ENCODE measurements at places on chromosomes 2 and 18.

DNA sequence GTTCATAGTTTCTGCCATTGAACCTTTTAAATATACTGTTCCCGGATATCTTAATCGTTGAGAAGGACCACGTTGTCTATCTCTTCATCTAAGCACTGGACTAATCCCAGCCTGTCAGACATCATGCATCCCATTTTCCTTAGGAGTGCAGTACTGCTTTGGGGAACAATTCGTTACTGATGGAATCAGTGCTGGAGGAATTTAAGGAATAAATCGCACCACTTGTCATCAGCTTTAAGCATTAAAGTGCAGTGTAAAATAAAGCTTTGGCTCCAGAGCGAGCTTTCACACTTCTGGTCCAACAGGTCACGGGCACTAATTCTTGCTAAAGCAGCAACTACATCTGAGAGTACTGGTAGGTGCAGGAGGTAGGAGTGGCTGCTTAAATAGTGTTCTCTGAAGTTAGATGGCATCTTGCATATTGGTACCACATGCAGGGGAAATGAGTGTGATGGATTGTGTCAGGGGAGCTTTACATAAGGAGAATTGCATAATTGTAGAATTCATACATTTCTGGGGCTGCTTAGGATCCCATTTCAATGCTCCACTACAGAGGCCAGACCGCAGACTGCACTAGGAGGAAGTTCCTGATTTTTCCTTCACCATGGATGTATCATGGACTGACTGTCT lies 105.7 kb upstream of the RASGRP3 start:
- no peak for DNase-seq

DNA sequence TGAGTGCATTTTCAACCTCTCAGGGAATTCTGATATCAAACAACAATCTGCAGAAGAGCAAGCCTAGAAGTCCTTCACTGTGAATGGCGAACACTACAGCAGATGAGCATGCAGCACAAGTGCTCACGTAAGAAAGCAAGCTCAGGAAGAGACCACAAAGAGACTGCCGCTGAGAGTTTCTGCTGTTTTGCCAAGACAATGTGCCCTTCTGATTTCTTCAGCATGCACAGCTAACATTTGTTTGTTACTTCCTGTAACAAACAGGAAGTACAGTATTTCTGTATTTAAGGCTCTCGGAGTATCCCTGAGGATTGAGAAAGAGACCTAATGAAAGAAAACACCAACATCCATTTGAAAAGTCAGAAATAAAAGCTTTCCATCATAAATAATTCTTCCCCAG lies 45.9 kb downstream of the MBOAT2 start:
- DNase-seq, result no peak

DNA sequence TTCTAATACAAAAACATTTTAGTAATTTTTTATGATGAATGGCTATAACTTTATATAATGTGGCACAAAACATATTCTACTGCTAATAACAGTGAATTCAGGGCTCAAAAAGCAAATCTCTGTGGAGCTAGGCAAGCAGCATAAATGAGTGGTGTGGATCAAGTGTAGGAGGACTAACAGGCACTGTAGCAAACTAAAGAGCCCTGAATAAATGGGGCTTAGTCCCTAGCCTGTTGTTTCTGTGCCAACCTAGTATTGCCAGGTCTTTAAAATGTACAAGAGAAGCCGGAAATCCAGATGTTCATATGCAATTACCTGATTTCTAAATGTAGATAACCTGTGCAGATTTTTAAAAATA lies 18.5 kb downstream of the REL start:
- DNase-seq, result no peak

DNA sequence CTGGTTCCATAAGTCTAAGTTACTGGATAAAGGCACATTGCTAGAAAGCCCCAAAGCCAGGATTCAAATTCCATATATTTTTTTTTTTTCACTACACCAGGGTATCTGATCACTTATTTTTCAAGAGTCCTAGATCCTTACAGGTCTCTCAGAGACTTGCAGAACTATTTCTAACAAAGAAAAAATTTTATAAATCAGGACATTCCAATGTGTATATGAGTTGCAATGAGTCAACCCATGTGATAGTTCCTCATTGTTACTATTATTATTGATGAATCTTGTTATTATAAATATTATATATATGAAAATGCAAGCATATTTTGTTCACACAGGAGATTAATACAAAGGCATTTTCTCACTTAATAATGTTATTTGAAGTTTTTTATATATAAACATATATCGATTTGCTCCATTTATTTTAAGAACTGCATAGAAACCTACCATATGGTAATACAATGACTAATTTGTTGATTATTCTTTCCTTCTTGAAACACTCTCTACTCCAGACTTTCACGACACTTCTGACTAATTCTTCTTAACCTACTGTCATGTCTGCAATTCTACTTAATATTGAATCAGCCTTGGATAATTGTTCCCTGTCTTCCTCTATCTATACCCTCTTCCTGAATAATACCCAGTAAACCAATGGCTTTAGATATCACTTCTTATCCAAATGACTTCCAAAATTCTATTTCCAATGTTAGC lies 968.4 kb upstream of the NRXN1 start:
- no peak for DNase-seq

- DNase-seq, result no peak
These were observed 12.7 kb downstream of the INPP1 start for GRCh38 chr2:190355968-190356644.

GRCh38 chr2:67565761-67566160 lies 168.6 kb downstream of the ETAA1 start:
- DNase-seq, result no peak

GRCh38 chr2:61006486-61007105 lies 10.9 kb upstream of the PEX13 start:
- DNase-seq, result no peak

- DNase-seq, result no peak
These were observed 390.1 kb upstream of the TRIB2 start for GRCh38 chr2:12326449-12327190.

DNA sequence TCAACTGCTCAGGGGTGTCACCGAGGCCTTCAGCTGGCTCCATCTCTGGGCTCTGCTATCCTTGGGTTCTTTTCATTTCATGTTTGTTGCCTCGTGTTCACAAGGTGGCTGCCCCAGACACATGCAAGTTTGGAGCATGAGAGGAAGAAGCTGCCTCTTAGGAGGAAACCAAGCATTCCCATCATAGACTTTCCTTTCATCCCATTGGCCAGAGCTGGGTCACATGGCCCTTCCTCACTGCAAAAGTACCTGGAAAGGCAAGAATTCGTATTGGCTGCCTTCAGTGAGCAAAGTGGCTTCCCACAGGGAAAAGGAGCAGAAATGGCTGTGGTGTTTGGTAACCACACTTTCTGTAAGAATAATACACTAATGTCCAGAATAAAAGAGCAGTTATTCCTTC lies 155.7 kb upstream of the RAB12 start:
- DNase-seq, result no peak

DNA sequence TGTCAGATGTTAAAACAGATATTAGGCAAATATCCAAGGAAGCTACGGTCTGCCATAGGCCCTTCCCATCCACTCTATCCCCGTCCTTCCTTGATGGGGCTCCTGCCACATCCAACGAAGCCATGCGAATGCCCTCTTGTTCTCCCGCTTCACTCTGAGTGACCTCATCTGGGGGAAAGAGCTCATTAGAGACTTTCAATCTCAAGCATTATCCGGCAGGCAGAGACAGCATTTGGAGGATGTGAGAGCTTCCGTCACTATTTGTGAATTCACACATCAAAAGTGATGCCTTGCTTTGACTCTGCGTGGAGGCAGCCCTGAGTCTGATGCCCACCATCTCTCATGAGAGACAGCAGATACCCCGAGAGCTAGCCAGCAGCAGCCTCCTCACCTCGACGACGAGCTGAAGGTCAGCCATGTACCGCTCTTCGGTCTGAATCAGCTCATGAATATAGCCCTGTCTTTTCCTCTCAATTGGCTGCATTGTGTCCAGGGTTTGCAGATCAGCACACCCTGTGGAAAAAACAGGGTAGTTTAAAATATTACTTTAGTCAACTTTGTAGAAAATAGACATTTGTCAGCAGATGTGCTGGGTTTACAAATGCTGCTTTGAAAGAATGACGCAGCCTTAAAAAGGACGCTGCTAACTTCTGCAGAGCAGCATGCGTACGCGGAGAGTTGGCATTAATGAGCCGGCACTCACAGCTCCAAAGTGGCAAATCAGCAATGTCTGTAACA lies 45.9 kb downstream of the FAM228A start:
- no peak for DNase-seq

DNA sequence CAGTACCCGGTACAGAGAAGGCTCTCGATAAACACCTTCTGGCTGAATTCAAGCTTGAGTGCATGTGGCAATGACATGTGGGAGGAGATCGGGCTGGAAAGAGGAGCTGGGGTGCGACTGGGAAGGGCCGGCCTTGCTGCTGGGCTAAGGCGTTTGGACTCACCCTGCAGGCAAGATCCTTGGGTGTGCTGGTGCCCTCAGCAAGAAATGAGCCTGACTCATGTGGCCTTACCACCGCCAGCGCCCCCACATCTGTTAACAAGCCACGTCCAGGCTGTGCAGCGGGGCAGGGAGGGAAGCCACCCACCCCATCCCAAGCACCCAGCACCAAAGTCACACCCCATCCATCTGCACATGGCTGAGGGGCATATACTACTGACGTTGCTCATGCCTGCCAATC lies 1.3 kb downstream of the HS1BP3 start:
- DNase-seq, result no peak

DNA sequence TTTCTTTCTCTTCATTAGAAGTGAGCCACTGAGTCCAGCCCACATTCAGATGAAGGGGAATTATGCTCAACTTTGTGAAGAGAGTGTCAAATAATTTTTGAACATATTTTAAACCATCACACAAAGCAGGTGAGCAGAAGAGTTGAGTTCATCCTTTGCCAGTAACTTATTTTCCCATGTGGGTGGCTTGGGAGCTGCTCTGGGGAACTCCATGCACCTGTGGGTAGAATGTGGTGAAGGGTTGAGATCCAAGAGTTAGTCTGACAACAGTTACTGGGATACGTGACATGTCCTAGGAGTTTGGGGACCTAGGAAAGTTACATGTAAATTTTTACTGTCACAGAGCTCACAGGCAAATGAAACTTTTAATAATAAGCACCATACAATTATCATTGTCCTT lies 21.6 kb downstream of the MAPK4 start:
- DNase-seq, result no peak

- DNase-seq, result no peak
These were observed 190.4 kb downstream of the CELF4 start for GRCh38 chr18:37375181-37375580.

GRCh38 chr18:50720325-50720674 lies 99.5 kb downstream of the MRO start:
- no peak for DNase-seq

- no peak for DNase-seq
These were observed 357.6 kb upstream of the KLHL29 start for GRCh38 chr2:23027396-23027795.
